ENCODE measurements at places on chromosomes 16 and 17.

- H3K27me3 ChIP-seq = no peaks in the 10 kb centered on the region
- peaks cover 15% of the 10 kb centered on the region for H3K4me1 ChIP-seq
- H3K27ac ChIP-seq = no peak overlapping the region
- DNase-seq = no peak
- peaks cover 4% of the 10 kb centered on the region for H3K36me3 ChIP-seq
Observed at GRCh38 chr17:76051561-76051960, 20.8 kb downstream of the SRP68 start.

DNA sequence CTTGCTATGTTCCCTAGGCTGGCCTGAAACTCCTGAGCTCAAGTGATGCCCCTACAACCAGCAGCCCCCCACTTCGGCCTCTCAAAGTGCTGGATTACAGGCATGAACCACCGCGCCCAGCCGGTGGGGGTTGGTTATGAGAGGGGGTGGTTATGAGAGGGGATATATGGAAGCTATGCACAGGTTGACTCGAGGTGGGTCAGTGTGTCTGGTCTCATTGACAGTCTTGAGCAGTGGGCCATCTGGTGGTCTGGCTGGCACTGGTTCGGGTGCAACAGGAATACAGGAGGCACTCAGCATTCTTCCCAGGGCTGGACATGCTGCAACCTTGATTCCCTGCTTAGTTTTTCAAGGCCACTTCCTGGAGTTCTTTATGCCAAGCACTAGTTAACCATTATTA, 5.6 kb upstream of the STX1B start:
- no peak overlapping the region for H3K4me3 ChIP-seq
- H3K36me3 ChIP-seq = no peaks in the 10 kb centered on the region
- H3K27ac ChIP-seq = no peak overlapping the region
- peak; percentile 25 for DNase-seq

DNA sequence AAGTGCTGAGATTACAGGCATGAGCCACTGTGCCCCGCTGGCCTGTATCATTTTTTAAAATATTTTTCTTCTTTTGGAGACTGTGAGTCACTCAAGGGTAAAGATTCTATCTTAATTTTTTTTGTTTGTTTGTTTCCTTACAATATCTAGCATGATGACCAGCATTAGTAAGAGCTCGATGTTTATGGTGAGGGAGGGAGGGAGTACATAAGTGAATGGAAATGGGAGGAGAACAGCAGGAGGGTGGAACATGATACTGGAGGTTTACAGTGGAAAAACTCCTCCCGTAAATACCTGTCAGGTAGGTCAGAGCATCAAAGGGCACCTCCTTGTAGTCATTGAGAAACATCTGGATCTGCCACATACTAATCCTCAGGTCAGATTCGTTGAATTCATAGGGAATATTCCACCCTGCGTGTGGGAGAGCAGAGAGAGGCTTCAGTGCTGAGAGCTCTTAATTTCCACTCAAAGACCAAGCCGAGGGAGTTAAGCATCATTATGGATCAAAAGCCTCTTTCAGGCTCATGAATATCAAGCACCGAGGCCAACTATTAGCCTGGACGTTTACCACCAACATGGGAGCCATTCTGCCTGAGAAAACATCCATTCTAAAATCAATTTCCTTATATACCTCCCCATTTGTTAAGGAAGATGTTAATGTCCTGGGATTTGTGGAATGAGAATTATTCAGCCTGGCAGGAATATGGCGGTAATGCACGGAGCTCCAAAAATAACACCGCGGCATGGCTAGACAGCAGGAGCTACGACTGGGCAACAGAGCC, 51.8 kb downstream of the LYRM1 start:
- no peaks in the 10 kb centered on the region for H3K27me3 ChIP-seq
- H3K36me3 ChIP-seq = no peaks in the 10 kb centered on the region
- no peak for DNase-seq
- peaks cover 5% of the 10 kb centered on the region for H3K4me1 ChIP-seq
- no peak overlapping the region for H3K4me3 ChIP-seq

- no peak for DNase-seq
- no peak overlapping the region for H3K27ac ChIP-seq
Observed at GRCh38 chr17:2215616-2216364, 87.8 kb downstream of the SMG6 start.

- no peaks in the 10 kb centered on the region for H3K4me1 ChIP-seq
- no peak for DNase-seq
- no peaks in the 10 kb centered on the region for H3K27me3 ChIP-seq
- no peak overlapping the region for H3K4me3 ChIP-seq
Observed at GRCh38 chr17:30796016-30796415, 28.5 kb downstream of the CRLF3 start.

- H3K4me3 ChIP-seq = peak overlapping the region; percentile 81
- peaks cover 8% of the 10 kb centered on the region for H3K4me1 ChIP-seq
- H3K36me3 ChIP-seq = peaks cover 1% of the 10 kb centered on the region
- H3K27ac ChIP-seq = no peak overlapping the region
- H3K27me3 ChIP-seq = no peaks in the 10 kb centered on the region
Observed at GRCh38 chr16:89949756-89950155, 1.2 kb downstream of the DEF8 start.

DNA sequence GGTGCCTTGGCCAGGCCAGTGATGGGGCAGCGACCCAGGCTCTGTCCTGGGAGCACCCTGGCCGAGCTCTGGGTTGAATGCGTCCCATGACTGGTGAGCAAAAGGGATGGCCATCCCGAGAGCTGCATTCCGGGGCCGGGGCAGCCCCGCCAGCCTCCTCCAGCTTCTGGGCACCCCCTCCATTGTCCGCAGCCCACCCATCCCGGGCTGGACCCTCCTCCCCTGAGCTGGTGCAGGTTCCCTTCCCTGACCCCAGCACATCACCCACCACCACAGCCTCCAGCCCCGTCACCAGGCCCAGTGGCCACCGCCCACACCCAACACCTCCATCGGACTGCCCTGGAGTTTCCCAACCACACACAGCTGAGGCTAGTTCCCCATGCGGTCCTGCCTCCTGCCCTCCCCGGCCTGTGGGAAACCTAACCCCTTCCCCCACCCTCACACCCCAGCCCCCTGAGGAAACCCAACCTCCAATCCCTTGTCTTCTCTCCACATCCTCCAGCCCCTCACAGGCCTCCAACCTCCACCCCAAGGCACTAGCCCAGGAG, 16.2 kb upstream of the PVALEF start:
- no peak overlapping the region for H3K27ac ChIP-seq
- H3K36me3 ChIP-seq = no peaks in the 10 kb centered on the region
- H3K27me3 ChIP-seq = no peaks in the 10 kb centered on the region
- no peak overlapping the region for H3K4me3 ChIP-seq
- no peaks in the 10 kb centered on the region for H3K4me1 ChIP-seq
- no peak for DNase-seq

- no peaks in the 10 kb centered on the region for H3K4me1 ChIP-seq
- H3K27ac ChIP-seq = no peak overlapping the region
- no peaks in the 10 kb centered on the region for H3K36me3 ChIP-seq
- DNase-seq = no peak
- no peaks in the 10 kb centered on the region for H3K27me3 ChIP-seq
Observed at GRCh38 chr17:4074831-4075495, 67.9 kb downstream of the ZZEF1 start.

GRCh38 chr16:81165411-81166097, 69.4 kb upstream of the GCSH start:
- no peak overlapping the region for H3K27ac ChIP-seq
- no peak overlapping the region for H3K4me3 ChIP-seq
- H3K36me3 ChIP-seq = no peaks in the 10 kb centered on the region
- no peaks in the 10 kb centered on the region for H3K27me3 ChIP-seq
- H3K4me1 ChIP-seq = peaks cover 9% of the 10 kb centered on the region
